Lung microvascular endothelial cell (primary cell): ENCODE measurements at places on chromosomes 7 and 10.

GRCh38 chr10:1358860-1359625, 302.9 kb downstream of the WDR37 start:
- DNase-seq, result no peak

- DNase-seq, result no peak
These were observed 647.1 kb downstream of the ZNF37A start for GRCh38 chr10:38741226-38741625.

DNA sequence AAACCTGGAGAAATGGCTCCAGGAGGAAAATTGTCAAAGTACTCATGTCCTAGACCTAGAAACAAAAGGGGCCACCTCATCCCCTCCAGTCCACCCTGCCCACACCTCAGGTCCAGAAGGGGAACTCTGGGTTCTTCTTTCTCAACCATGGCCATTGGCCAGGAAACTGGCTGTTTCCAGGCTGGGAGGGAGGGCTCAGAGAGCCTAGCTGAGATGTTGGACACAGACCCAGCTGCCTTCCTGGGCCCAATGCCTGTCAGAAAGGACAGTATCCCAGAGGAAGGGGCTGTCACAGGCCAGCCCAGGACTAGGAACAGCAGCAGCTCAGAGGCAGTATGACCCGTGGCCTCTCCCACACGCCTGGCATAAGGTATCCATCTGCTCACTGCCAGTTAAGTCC, 9.6 kb downstream of the GRID1 start:
- no peak for DNase-seq

DNA sequence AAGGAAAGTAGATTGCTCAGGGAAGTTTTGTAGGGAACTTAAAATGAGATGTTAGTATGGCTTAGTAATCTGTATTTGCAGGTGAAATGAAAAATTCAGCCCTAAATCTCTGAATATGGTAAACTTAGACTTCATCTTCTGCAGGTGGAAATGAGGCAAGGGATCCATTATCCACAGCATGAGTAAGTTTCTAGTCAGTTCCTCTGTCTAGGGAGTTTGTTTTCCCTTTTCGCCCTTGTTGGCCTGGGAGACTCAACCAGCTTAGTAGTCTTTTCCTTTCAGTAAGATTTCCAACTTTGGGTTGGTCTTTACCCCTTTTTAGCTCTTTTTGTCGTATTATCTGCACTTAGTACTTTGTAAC, 65.6 kb downstream of the ZEB1 start:
- DNase-seq, result no peak

DNA sequence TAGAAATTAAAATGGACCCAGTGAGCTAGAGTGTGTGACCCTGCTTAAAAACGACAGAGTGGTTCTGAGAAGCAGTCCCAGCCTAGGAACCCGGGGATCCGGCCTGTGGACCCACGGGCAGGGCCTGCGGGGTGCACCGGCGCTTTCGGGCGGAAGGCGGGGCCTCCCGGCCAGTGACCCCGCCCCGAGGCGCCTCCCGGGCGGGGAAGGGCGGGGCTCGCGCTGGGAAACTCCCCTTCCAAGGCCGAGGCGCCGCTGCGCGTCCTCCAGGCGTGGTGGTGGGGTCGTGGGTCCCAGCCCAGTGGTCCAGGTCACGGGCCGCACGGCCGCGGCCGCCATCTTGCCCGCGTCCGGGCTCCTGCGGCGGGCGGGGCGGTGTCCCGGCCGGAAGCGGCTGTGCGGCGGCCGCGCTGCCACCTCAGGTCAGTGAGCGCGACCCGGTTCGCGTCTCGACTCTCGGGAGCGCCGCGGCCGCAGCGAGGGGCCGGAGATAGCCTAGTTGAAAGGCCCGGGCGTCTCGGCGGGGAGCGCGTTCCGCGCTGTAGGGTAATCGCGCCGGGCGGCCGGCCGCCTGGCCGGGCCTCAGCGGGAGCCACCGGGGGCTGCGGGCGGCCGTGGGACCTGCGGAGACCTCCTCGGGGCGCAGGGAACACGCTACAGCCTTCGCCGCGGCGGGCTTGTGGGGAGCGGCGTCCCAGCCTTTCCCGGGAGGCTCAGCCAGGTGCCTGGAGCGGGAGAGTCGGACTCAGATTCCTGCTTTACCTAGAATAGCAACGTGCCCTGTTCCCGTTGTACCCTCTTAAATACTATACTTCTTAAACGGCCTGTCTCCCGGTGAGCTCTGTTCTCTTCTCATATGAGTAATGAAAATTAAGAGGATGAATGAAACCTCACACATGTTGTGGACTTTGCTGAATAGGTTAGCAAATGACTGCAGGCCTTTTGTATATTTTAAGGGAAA, at the start of gene MIOS:
Gene MIOS (plus strand): TSS at position 234 of the 961 bp plus-strand sequence. CDS start 5,592 bp downstream, outside the sequence.
- peak; percentile 70 for DNase-seq

DNA sequence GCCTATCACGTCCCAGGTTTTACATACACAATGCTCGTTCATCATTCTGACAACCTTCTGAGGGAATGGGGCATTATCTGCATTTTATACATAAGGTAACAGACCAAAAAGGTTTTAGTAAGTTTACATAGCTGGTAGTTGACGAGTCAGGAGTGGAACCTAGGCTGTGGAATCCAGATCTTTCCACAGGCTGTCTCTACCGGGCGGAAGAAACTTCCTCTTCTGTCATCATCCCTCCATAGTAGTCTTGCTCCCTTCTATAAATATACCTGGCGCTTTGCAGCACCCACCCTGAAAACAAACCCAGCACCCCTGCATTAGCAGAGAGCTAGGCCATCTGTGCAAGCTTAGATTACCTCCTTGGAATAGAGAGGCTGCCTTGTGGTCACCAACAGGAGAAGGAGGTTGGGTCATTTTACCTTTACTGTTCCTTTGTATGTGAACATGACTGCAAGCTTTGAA, 1.3 kb downstream of the TSPAN13 start:
- no peak for DNase-seq

- DNase-seq, result no peak
These were observed 138.4 kb upstream of the FEZF1 start for GRCh38 chr7:122442929-122443328.
